Left renal cortex interstitium (tissue), 4 donors: ENCODE measurements at places on chromosomes 6 and 20.

DNA sequence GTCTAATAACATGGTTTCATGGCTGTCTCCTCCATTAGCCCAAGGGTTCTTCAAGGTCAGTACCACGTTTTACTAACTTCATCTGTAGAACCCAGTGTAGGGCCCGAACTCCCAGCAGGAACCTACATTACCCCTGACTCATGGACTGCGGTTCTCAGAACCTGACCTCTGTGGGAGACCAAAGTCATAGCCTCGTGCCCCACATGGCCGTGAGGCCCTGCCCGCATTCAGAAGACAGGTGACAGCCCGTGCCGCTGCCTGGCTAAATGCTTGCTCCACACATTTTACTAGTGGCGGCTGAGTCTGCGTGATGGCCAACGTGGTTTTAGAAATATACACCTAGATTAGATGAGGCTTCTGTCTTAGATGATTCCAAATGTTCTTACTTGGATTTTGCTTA lies 94.9 kb downstream of the CDH4 start:
- DNase-seq, result no peak

DNA sequence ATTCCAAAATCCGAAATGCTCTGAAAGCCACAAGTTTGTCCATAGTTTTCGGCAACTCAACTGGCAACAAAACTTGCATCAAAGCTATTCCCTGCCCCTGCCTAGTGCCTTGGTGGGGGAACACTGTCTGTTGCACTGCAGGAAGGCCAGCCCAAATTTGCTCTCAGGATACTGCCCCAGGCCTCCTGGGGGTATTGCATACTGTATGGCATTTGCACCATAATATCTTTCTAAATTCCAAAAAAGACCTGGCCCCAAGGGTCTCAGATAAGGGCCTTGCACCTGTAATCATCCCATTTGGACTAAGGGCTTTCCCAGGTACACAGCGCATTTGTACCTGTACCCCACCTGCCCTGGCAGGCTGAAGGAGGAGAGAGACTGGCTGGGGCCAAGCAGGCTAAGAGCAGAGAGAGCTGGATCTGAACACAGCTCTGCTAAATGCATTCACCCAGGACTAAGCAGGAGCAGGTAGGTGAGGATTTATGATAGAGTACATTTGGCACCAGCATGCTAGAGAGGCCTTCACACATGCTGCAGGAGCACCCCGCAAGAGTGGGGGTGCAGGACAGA lies 4.0 kb upstream of the GRM4 start:
- DNase-seq, result no peak

DNA sequence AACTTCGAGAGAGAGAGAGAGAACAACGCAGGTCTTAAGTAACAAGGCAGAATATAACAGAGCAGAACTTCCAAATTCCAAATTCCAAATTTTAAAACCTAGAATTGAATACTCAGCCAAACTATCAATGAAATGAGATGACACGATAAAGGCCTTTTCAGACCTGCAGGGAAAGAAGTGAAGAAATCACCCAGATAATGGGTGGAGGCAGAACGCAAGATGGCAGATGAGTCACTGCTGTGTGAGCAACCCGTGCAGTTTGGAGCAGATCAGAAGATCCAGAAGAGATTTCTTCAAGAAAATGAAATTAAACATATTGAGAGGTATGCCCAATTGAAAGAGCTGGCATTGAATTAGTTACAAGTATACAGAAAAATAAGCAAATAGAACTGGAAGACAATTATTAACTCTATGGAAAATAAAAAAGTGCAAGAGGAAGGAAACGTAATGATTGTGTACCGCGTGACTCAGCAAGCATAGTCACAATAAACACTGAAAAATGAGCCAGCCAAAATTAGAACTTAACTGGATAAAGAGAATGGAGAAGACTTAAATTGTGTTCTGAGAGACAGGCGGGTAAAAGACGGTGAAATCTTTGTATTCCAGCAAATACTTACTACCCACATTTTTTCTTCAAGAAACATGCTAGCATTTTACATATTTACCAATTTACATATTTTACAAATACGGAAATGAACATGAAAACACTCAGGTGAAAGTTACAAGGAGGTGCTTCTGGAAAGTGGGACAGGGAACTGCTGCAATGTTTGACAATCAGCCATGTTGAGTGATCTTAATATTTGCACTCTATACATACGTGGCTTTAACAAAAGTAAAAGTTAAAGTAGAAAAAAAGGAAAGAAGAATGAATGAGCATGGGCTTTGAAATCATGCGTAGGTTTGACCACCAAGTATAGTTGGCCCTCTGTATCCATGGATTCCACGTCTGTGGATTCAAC lies 87.9 kb upstream of the CDYL start:
- DNase-seq, result no peak

DNA sequence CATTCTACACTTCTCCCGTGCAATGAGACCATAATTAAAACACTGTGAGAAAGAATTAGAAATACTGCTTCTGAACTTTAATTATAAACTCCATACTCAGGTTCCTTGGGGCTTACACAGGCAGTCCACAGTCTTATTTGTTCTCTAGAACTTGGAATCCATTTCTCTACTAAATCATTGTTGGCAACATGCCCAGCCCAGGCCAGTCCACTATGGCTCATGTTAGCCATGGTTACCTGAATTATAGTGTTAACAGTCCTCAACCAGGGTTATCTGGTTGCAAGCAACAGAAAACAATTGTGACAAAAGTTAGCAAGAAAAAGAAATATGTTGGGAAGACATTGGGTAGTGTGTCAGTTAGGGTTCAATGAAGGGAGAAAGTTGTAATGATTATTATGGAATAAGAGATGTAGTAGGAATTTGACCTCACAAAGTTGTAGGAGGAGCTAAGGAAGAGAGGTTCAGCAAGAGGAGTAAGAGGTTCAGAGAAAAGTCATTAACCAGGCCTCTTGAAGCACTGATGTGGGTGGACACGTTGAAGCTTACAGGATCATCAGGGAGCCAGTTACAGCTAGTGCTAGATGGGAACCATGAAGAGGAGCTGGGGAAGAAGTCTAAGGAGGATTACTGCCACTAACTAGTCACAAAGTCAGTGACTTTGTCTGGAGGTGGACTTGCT lies 352.5 kb upstream of the PRND start:
- no peak for DNase-seq

GRCh38 chr6:89828988-89829471 lies 650 bp upstream of the CASP8AP2 start:
- no peak for DNase-seq

GRCh38 chr20:59385480-59385879 lies 85.1 kb downstream of the EDN3 start:
- DNase-seq, result no peak
